Activated gamma-delta T cell treated with Interleukin-2 at 50 U/mL for 16 hours (primary cell): ENCODE measurements at places on chromosomes 6 and 20.

- no peak for DNase-seq
Observed at GRCh38 chr20:42018979-42019378, 400.8 kb upstream of the CHD6 start.

GRCh38 chr6:35259948-35260590 is 534 bp downstream of the ZNF76 start:
- DNase-seq: peak; percentile 63

DNA sequence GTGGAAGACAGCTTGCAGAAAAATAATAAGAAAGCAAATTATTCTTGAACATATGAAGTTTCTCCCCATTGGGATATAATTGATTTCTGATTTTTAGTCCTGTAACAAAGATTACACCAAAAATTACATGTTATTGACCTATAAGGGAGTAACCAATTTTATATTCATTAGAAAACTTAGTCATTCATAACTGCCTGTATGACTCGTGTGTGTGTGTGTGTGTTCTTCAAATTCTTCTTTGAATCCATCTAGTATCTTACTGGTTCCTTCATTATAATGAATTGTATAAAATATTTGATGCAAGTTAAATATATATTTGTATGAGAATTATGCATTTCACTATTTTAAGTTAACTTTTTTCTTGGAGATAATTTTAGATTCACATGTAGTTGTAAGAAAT is 310.4 kb downstream of the HAO1 start:
- no peak for DNase-seq

DNA sequence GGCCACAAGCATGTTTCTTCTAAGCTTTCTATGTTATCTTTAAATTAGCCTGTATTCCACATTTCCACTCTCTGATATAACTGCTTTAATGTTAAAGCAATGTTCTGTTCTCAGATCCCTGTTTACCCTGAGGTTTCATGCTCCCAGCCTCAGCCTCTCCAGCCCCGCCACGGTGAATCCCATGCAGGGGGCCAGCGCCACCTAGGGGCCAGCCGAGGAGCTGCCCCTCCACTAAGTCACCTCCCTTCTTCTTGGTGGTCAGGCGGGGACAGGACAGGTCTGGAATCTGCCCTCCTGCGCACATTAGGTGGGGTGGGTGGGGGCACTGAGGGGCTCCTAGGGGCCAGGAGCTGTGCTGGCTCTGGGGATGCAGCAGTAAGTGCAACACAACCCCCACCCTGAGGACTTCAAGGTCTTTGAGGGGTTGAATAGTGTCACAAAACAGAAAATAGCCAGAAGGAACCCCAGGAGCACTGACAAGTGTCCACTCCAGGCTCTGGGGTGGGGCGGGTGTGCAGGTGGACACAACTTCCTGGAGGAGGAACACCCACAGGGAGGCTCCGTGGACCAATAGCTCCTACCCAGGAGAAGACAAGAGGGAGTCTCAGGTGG is 61.6 kb downstream of the RAB44 start:
- DNase-seq: peak; percentile 73

- DNase-seq: no peak
Observed at GRCh38 chr20:8094415-8094818, 37.6 kb upstream of the PLCB1 start.

DNA sequence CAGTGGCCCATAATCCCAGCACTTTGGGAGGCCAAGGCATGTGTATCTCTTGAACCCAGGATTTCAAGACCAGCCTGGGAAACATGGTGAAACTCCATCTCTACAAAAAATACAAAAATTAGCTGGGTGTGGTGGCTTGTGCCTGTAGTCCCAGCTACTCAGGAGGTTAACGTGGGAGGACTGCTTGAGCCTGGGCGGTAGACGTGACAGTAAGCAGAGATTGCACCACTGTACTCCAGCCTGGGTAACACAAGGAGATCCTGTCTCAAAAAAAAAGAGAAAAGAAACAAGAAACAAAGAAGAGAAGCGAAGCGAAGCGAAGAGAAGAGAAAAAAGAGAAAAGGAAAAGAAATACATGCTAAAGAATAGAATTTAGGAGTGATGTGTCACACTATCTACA is 69.2 kb downstream of the NUDT3 start:
- DNase-seq: no peak

- no peak for DNase-seq
Observed at GRCh38 chr20:45727044-45727443, 4.9 kb downstream of the SPINT4 start.

GRCh38 chr6:1878330-1878729 is 268.6 kb downstream of the FOXC1 start:
- no peak for DNase-seq

DNA sequence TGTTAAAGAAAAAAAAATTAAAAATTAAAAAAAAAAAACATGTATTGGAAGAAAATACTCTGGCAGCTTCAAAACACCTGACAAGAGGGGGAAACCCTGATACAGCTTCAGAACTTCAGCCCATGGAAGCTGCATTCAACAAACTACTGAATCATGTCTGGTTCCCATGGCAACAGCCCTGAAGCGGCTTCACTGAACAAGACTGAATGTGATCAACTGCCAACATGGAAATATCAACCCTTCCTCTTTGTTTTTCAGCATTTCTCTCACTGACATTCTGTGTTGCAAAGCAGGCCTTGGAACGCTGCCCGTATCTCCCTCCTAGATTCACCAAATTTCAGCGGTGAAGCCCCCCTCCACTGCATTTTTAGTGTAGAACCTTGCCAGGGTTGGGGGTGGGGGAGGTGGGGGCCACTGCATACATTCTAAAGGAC is 91.3 kb upstream of the SHLD1 start:
- DNase-seq: peak; percentile 7

DNA sequence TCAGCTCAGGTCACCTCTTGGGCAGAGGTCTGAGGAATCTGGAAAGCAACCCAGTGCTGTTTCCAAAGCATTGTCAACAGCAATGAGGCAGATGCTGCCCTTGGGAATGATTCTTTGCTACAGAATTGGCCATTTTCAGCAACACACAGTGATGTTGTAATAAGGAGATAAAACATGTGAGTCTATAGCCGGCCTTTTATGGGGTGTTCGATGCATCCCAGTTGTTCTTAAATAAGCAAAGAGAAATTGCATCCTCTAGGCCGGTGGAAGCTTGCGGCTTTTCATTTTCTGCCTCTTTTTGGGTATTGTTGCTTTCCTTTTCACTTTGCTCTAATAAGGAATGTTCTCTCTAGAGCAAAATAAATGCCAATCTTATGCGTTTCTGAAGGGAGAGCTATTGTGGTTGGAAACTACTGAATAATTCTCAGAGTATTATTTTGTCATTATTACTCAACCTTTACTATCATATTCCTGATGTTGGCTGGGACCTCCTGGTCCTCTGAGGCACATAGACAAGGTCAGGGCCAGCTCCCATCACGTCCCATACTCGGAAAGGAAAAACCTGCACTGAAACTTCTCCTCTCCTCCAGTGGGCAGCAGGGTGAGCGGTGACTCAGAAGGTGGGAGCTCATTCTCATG is 214.2 kb downstream of the CDH26 start:
- no peak for DNase-seq

DNA sequence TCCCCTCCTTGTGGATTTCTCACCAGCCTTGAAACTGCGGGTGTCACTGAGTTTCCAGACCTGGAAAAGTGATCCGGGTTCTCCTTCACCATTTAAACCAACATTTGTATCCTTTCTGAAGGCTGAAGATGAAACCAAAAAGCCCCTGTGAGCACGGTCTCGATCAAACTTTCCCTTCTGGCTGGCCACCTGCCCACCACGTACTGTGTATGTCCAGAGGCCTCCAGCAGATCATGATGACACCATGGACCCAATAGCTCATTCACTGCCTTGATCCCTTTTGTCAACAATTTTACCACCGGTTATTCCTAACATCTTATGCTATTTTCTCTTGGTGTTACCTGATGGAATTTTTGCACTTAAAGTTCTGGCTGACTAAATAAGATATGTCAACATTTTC is 15.6 kb downstream of the ULBP1 start:
- no peak for DNase-seq

- no peak for DNase-seq
Observed at GRCh38 chr6:5782783-5783547, 223.8 kb downstream of the NRN1 start.

GRCh38 chr20:38607351-38607750 is 5.7 kb downstream of the ARHGAP40 start:
- DNase-seq: no peak

GRCh38 chr20:19976595-19977372 is 40.4 kb upstream of the NAA20 start:
- DNase-seq: no peak

- no peak for DNase-seq
Observed at GRCh38 chr6:64890609-64891008, 816.4 kb downstream of the EYS start.
